Naive thymus-derived CD8-positive, alpha-beta T cell (primary cell): ENCODE measurements at places on chromosomes 7 and 10.

- DNase-seq, result no peak
Measured at GRCh38 chr7:66088861-66089838, 13.5 kb downstream of the ASL start.

DNA sequence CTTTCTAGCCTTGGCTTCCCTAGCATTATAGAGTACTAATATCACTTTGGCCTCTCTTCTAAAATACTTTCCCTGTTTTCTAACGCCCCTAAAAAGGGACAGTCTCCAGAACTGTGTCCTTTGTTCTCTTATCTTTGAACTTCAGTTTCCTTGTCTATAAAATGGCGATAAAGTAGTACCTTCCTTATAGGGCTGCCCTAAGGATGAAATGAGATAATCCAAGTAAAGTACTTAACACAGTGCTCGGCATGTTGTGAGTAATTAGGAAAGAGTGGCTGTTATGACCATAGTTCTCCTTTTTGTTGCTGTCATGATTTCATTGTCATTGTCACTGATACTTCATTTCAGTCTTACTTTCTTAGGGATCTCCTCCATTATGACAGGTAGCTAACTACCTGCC is 114.7 kb downstream of the EXOC4 start:
- no peak for DNase-seq

DNA sequence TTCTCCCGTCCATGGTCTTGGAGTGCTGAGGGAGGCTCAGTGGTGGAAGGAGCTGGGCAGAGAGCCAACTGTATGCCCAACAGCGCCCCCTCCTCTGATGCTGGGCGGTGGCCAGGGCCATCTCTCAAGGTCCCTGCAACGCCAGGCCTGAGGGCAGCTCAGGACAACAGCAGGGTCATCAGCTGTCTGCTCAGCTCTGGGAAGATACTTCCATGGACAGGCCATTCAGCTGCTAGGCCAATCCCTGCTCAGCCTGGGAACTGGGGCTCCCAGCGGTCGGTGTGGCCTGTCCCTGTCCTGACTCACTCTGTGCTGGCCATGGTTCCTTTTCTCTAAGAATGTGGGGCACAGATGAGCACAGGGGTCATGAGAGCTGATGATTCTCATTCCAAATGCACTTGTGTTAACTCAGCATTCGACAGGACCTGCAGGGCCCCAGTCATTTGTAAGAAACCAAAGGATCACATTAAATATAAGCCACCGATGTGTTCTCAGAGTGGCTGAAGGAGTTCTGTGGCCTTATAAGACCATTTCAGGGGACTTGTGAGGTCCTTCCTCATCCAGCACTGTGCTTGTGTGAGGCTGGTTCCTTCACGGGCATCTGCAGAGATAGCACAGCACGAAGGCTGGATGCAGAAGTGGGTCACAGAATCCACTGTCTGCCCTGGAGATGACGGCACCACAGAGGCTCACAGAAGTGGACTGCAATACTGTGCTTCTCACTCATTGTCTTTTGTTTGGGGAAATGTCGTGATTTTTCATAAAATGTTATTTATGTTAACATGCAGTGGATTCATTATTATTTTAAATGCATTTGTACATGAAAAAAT is 73.0 kb downstream of the ADCY1 start:
- no peak for DNase-seq

- no peak for DNase-seq
Measured at GRCh38 chr7:133723044-133723443, 404.1 kb upstream of the LRGUK start.

- no peak for DNase-seq
Measured at GRCh38 chr7:47211519-47211973, 370.4 kb downstream of the TNS3 start.

DNA sequence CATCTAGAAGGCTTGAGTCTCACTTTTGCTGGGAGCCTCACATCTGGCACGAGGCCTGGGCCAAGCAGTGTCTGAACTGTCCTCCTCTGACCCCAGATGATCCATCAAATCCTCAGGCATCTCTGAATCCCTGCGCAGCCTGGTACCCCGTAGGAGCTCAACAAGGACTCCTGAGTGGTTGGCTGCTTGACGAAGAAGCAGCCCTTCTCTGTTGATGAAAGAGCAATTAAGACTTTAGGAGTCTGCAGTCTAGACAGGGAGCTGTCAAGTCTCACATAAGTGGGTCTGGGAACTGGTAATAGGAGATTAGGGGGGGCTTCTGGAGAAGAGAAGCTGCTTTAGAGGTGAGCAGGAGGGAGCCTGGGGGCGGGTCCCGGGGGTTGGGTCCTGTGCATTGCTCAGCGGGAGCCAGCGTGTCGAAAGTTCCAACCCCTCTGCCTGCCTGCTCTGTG is 326.0 kb downstream of the RPS24 start:
- DNase-seq, result no peak

DNA sequence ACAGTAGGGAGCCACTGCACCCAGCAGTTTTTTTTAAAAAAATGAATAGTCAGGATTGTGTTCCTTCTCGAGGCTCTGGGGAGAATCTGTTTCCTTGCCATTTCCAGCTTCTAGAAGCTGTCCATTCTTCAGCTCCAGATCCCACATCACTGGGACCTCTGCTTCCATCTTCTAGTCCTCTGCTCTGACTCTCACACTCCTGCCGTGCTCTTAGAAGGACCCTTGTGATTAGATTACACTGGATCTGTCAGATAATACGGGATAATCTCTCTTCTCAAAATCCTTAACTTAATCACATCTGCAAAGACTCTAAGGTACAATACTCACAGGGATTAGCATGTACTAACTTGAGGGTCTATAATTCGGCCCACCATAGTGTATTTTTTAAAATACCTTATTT is 158.9 kb upstream of the SP4 start:
- no peak for DNase-seq

DNA sequence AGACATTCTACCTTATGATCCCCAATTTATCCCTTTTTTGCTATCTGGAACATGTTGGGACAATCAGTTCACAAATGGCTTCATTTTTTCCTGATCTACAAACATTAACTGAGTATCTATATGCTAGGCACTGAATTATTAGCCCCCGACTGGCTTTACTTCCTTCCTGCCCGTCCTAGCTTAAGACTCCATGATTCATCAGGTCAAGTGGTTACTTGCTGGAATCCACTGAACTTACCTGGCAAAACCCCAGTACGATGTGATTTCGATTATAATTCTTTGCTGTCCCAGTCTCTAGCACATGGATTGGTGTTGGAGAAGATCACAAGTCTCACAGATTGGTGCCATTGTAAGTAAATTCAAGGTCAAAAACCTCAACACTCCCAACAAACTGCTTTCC is 77.1 kb downstream of the ORC5 start:
- no peak for DNase-seq

DNA sequence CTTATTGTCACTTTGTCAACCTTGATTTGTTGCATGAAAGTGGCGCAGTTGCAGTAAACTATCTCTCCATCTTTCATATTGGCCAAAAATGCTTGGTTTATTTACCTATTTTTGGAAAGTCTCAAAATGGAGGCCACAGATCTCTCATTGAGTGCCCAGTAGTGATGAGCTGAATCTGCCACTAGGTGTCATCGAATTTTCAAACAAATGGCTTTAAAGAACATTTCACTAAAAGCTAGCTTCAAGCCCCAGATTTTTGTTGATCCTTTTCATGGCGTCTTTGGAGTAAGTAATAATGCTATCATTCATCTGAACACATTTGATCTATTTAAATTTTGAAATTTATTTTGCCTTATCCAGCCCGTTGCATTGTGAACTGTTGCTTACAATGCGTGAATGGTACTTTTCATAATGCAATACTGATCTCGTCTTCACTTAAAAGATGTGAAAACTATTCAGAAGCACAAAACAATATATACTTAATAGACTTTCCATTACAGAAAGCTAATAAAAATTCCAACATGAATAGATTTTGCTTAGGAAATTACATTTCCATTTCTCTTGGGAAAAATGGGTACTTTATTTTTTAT is 236.2 kb downstream of the DNAJB9 start:
- no peak for DNase-seq

- DNase-seq, result no peak
Measured at GRCh38 chr7:32179567-32179966, 109.4 kb upstream of the PDE1C start.

DNA sequence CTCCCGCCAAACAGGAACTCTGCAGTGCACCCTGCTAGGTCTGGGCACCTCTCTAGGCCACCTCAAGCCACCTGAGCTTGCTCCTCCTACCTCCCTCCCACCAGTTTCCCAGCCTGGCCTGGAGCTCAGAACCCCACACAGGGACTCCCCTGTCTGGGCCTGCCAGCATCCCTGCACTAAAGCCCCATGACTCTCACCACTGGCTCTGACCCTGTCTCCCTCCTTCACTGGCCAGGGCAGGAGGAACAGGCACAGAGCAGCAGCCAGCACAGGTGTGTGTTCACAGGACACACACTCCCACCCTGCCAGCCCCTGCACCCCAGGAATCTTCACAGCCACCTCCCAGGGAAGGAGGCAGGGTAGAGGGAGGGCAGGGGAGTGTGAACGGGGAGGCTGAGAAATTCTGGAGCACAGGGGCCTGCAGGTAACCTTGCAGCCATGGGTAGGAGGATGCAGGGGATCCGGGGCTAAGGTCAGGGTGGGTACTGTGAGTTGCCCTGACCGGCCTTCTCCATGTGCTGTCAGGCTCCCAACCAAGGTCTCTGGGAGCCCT is 13.9 kb upstream of the ANTXRL start:
- peak; percentile 48 for DNase-seq

GRCh38 chr10:61020420-61021158 is 76.6 kb upstream of the RHOBTB1 start:
- no peak for DNase-seq

DNA sequence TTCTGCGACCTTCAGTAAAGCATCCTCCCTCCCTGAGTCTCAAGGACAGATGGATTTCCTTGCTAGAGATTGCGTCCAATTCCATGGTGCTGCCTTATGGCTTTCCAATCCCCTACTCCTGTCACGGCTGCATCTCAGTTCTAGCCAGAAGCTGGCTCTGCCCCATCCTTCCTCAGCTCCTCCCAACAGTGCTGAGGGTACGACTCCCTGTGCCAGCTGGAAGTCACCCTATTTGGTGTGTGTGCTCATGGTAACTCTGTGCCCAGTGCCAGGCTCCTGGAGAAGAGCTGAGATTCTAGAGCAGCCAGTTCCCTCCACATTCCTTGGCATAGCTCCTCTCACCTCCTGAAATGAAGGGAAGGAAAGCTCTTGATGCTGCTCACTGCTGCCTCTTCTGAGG is 185.0 kb upstream of the PODXL start:
- no peak for DNase-seq

DNA sequence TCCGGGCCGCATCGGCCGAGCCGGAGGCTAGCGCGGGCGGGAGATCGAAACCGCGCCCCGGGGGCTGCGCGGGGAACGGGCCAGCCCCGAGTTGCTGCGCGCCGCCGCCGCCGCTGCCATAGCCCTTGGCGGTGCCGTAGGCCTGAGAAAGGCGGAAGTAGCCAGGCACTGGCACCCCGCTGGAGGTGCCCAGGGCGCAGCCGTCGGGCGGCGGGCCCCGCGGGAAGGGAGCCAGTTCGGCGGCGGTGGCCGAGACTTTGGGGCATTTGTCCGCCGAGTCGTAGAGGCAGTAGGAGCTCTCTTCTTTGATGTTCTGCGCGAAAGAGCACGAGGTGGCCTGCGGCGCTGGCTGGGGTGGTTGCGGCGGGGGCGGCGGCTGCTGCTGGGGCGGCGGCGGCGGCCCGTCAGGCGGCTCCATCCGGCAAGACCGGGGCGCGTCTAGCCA is 587 bp downstream of the HOXA10 start:
- DNase-seq, result no peak

DNA sequence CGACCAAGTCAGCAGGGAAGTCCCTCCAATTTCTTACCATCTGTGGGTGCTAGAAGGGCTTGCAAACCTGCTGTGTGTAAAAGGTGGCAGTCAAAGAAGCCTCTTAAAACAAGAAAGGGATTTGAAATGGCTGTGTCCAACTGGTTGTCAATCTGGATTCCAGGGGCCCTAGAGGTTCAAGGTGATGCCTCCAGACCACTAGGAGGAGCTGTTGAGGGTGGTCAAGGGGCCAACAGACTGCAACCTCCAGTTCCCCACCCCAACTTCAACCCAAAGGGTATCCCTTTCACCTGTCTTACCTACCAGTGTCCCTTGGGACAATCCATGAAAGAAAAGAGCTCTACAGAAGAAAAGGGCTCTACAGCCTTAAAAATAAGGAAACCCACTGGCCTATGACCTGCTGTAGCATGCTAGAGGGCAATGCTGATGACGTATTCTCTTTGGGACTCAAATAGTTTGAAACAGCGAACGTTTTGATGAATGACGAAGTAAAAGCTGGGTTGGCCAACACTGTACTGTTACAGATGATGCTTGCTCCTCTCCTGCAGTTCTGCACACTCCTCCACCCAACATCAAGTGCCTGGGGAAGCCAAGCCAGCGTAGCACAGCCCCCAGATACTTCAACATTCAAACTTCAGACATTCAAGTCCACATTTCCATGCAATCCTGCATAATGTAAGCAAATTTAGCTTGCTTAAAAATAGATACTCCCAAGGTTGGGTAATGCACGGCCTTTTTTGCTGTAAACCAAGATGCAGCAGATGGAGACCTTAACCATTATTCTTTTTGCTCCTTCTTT is 45.9 kb upstream of the WDR11 start:
- DNase-seq, result no peak

GRCh38 chr7:22617166-22617565 is 109.8 kb upstream of the IL6 start:
- no peak for DNase-seq

- DNase-seq, result no peak
Measured at GRCh38 chr10:54368984-54369383, 432.0 kb downstream of the PCDH15 start.

- DNase-seq, result no peak
Measured at GRCh38 chr7:121266307-121266894, 62.4 kb upstream of the WNT16 start.

- no peak for DNase-seq
Measured at GRCh38 chr7:36623247-36623646, 101.0 kb downstream of the AOAH start.

DNA sequence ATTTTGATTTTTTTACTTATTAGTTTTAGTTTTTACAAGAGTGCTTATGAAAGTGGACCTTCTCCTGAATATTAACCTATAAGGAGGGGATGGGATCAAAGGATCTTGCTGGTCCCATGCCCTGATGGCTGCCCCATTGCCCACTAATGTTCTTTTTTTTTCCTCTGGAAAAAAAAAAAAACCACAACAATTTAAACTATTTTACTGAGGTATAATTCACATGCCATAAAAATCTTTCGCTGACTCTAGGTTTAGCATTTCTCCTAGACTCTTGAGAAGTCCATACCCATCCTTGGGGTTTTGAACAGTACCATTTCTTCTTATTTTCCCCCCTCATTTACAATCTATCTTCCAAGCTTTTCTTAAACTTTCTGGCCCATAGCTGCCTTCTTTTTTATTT is 481.8 kb downstream of the TFEC start:
- DNase-seq, result no peak

GRCh38 chr10:44465401-44466115 is 80.7 kb upstream of the CXCL12 start:
- no peak for DNase-seq
